ENCODE measurements at places on chromosomes 4 and X.

DNA sequence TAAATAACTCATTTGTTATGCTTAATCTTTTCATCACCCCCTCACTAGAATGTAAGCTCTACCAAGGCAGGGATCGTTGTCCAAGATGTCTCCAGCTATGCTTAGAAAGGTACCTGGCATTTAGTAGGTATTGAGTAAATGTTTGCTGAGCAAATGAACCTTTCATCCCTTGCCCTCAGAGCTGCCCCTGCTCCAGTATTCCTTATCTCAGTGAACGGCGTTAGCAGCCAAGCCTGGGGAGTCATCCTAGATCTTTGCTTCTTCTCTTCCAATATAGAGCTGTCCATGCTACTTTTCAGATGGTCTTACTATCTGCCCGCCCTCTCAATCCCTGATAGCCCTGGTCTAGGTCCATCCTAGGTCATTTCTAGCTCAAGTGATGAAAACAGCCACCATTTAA, 188.4 kb downstream of the NR3C2 start:
- DNase-seq = no peak

- no peak for DNase-seq
These were observed 79.9 kb downstream of the AASDH start for GRCh38 chr4:56307423-56307822.

GRCh38 chr4:89070041-89070440, 13.1 kb upstream of the FAM13A start:
- no peak for DNase-seq

- DNase-seq = no peak
These were observed 43.2 kb downstream of the SLC9A6 start for GRCh38 chrX:136028383-136028984.

DNA sequence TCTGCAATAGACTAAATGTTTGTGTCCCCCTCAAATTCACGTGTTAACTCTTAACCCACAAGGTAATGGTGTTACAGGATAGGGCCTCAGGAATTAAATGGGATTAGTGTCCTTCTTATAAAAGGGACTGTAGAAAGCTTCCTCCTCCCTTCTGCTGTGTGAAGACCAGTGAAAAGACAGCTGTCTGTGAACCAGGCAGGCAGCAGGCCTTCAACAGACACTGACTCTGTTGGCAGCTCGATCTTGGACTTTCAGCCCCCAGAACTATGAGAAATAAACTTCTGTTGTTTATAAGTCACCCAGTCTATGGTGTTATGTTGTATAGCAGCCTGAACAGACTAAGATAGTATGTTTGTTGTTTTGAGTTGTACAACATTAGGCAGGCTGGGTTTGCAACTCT, 208.1 kb downstream of the GBA3 start:
- DNase-seq = no peak

- no peak for DNase-seq
These were observed 190.0 kb upstream of the NEIL3 start for GRCh38 chr4:177119691-177120090.

- no peak for DNase-seq
These were observed 88.2 kb downstream of the CRMP1 start for GRCh38 chr4:5804656-5805055.

GRCh38 chrX:46686003-46686645, 72.8 kb downstream of the SLC9A7 start:
- DNase-seq = no peak
